Cerebellar cortex (tissue), 1 donor: ENCODE measurements at places on chromosomes 5 and 9.

GRCh38 chr5:111447822-111448221 is 64.5 kb downstream of the STARD4 start:
- peak; percentile 38 for DNase-seq

- no peak for DNase-seq
Measured at GRCh38 chr5:174338185-174339010, 292.9 kb downstream of the NSG2 start.

DNA sequence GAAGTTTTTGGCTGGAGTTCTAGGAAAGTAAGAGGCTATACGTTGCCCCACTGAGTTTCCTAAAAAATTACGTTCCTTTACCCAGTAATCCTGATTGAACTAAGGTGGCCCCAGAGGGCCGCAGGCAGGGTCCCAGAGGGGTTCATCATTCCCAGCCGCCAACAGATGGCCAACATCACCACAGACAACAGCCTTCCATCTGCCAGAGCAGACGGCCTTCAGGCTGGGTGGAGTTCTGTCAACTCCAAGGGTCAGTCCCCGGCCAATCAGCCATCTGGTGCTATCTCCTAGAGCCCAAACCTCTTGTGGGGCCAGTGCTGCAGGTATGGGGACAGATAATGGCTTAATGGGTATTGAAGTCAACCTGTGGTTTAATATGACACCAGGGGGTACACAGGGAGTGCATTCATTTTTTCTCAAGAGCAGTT is 30.4 kb downstream of the TBC1D2 start:
- DNase-seq, result no peak

DNA sequence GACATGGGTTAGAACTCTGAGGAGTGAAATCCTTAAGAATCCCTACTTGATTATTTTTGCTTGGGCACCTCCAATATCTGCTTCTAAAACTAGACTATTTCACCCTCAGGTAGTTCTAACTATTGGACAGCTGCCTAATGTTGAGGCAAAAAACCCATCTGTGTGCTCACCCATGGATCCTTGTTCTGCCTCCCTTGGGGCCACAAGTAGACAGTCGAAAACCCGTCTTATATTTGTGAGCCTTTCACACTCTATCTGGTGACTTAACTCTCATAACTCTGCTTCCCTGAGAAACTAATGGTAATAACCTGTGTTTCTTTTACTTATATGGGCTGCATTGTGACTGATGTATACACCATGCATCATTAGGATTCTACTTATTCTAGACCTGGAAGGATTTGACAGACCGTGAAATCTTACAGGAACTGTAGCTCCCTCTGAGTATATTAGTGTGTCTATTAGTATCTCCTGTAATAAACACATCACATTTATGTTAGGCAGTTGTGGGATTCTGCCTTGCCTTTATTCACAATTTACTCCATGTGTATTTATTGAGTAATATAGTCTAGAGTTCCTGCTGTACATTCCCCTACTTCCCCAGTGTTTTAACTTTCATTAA is 94.6 kb upstream of the SGCD start:
- no peak for DNase-seq

- no peak for DNase-seq
Measured at GRCh38 chr9:124354346-124355038, 60.8 kb downstream of the PSMB7 start.

- no peak for DNase-seq
Measured at GRCh38 chr5:61416010-61416409, 84.0 kb downstream of the ZSWIM6 start.

DNA sequence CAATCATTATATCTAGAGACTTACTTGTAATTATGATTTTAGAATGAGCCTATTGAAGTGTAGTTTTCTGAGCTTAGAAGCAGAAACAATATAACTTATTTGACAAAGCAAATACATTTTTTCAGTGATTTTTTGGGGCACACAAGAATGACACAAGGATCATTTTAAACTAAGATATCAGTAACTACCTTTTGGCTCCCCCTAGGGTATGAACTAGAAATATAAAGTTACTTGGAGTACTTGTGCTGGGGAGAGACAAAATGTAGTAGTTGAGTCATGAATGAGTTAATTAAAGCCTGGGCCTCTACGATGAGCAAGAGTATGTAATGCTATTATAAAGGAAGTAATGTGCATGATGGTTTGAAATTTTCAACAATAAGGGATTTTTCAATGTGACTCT is 1244.1 kb upstream of the ACO1 start:
- DNase-seq, result peak; percentile 5

GRCh38 chr9:94563548-94563947 is 8.7 kb downstream of the PCAT7 start:
- no peak for DNase-seq

GRCh38 chr5:54643685-54644106 is 126.1 kb downstream of the SNX18 start:
- no peak for DNase-seq

GRCh38 chr5:97377582-97377981 is 194.5 kb upstream of the RIOK2 start:
- DNase-seq, result no peak

DNA sequence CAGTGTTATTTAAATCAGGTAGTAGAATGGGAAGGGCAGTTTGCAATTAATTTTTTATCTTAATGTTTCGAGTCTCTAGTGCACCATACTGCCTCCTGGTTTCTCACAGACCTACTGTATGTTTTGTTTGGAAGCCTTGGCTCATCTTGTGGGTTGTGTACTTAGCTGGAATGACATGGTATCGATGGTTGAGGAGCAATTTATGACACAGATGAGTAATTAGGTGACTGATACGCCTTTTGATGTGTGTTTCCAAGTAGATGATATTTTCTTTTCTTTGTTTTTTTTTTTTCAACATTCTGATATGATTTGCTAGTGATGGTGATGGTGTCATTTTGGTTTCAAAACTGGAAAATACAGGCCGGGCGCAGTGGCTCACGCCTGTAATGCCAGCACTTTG is 16.1 kb downstream of the BASP1 start:
- no peak for DNase-seq

GRCh38 chr5:6492934-6493333 is 44.3 kb downstream of the UBE2QL1 start:
- DNase-seq, result no peak

- no peak for DNase-seq
Measured at GRCh38 chr5:88833371-88834130, 49.4 kb downstream of the MEF2C start.
